Upper lobe of right lung (tissue), 1 donor: ENCODE measurements at places on chromosomes 6 and 20. TPM values are rescaled to one million over a fixed set of nuclear protein-coding genes. Genes with fewer than 3 reads are reported as not detected.

HLA-DOA gene
- total RNA-seq = 25.2 TPM

ZSCAN26 gene
- total RNA-seq = 11.3 TPM

BANF2 gene
- not detected for total RNA-seq

BPIFA1 gene
- not detected for total RNA-seq

ZNF76 gene
- total RNA-seq = 31.3 TPM

VWA7 gene
- 3.4 TPM for total RNA-seq

TRIM15 gene
- total RNA-seq = not detected

RBPJL gene
- not detected for total RNA-seq

SNX14 gene
- 97.8 TPM for total RNA-seq

SLC44A4 gene
- 23.1 TPM for total RNA-seq

PAK5 gene
- total RNA-seq = 0.35 TPM

CST2 gene
- not detected for total RNA-seq

IL17A gene
- not detected for total RNA-seq

ZNF311 gene
- total RNA-seq = 1.8 TPM

FILIP1 gene
- total RNA-seq = 21.6 TPM

SLC4A11 gene
- 2.7 TPM for total RNA-seq

DNA sequence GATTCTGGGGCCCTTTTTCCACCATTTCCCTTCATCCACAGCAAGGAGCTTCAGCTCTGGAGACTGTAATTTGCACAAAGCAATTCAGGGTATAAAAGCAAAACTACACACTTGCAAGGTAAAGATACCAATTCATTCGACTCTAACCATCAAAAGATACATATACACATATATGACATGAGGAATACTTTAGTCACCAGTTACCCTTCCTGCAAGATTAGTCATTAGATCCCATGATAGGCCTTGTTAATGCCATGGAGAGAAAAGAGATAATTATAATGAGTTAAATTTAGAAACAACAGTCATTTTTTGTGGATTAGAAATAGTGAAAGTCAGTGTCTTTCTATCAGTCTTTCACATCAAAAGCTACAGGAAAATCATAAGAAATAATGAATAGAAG is 204.2 kb downstream of the KCNQ5 start:
- H3K27ac ChIP-seq = no peak overlapping the region
- H3K27me3 ChIP-seq = no peaks in the 10 kb centered on the region
- no peaks in the 10 kb centered on the region for H3K36me3 ChIP-seq
- H3K4me1 ChIP-seq = no peaks in the 10 kb centered on the region
- no peak overlapping the region for H3K4me3 ChIP-seq

DNA sequence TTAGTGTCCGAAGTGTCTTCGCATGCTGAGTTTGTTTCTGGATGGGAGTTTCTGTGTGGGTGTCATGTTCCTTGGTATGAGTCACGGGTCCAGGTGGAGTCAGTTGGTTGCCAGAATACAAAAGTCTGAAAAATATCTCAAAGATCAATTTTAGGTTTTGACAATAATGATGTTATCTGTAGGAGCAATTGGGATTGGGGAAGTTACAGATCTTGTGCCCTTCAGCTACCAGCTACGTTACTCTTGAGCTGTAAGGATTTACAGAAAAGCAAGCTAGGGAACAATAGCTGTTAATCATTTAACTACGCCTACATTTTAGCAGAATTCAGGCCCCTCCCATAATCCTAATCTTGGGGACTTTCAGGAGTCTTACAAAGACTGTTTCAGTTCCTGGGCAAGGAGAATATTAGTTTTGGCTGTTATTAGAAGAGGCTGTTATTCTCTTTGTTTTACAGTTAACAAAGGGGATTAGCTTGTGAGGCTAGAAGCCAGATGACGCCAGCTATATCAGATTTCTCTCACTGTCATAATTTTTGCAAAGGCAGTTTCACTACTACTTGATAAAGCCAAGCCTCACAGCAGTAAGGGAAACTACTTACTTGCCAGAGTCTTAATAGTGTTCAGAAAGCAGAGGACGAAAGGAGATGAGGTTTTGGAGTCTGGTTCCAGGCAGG is 15.4 kb upstream of the SLC22A16 start:
- no peaks in the 10 kb centered on the region for H3K27me3 ChIP-seq
- no peaks in the 10 kb centered on the region for H3K36me3 ChIP-seq
- DNase-seq = no peak
- no peak overlapping the region for H3K4me3 ChIP-seq
- H3K27ac ChIP-seq = no peak overlapping the region

DNA sequence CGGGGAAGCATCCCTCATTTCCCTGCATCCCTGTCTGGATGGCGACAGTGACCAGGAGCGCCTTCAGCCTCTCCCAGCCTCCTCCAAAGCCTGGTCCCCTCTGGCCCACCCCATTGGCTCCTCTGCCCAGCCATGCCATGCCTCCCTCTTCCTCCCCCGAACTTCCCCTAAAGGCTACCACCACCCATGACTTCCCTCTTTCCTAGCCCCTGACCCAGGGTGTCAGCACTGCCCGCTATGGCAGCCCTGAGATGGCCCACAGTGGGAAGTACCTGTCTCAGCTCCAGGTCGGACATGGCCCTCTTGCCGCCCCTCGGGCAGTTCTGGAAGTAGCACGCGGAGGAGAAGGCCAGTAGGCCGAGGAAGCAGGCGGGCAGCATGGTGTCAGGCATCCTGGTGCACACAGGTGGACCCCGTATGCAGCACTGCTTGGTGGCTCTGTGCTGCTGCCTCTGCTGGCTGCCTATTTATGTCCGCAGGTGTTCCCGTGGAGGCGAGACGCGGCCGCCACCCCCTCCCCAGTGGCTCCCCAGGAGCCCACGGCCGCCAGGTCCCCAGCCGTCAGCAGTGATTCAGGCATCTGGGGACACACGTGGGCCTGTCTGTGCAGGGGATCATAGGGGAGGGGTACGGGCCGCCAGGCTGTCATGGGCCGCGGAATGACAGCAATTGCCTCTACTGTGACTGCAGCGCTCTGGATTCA is at the start of gene AVP:
Gene AVP (minus strand): TSS at position 442 of the 703 bp plus-strand sequence. CDS start 50 bp downstream, at position 392.
- no peak within 1 kb of the TSS for H3K4me3 ChIP-seq
- no peak within 1 kb of the TSS for H3K27ac ChIP-seq
- DNase-seq = no peak
- H3K4me1 ChIP-seq = peaks cover 11% of the 10 kb centered on the region
- no peaks in the 10 kb centered on the region for H3K36me3 ChIP-seq

DNA sequence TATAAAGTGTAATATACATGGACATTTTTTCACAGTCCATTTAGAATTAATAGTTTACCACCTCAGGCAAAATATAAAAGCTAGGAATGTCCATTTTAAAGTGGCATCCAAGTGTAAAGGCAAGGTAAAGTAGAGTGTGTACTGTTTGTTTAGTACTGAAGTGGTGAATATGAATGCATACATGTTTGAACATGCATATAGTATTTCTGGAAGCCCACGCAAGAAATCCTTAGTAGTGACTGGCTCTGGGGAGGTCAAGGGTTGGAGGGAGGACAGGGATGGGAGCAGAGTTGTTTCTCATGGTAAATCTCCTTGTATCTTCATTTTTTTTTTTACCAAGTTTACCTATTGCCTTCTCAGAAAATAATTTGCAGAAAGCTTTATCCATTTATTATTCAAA is 129.2 kb downstream of the UNC5CL start:
- no peak overlapping the region for H3K27ac ChIP-seq
- no peak for DNase-seq
- no peaks in the 10 kb centered on the region for H3K4me1 ChIP-seq
- H3K4me3 ChIP-seq = no peak overlapping the region

GRCh38 chr6:35295036-35295435 is 2.6 kb upstream of the DEF6 start:
- no peak for DNase-seq
- no peak overlapping the region for H3K27ac ChIP-seq
- H3K4me1 ChIP-seq = peaks cover 17% of the 10 kb centered on the region
- H3K36me3 ChIP-seq = peaks cover 46% of the 10 kb centered on the region
- H3K4me3 ChIP-seq = no peak overlapping the region

GRCh38 chr6:133983099-133983939 is 30.3 kb downstream of the TBPL1 start:
- H3K4me3 ChIP-seq = no peak overlapping the region
- H3K27me3 ChIP-seq = no peaks in the 10 kb centered on the region
- peak; percentile 82 for DNase-seq
- peaks cover 10% of the 10 kb centered on the region for H3K4me1 ChIP-seq

DNA sequence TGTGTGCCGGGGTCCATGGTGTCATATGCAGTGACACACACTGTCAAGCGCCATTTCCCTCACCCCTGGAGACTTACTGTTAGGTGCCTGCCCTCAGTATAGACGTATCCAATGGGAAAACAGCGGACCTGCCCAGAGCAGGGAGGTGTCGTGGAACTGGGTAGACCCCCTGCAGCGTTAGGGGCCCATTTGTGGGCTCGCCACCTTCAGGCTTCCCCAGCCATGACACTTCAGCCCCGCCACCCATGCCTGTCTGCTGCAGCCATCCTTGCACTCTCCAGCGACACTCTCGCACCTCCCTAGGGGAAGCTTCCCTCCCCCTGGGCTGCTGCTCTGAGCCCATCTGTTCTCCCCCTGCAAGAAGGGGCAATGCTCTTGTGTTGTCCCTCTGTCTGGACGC is 43.2 kb downstream of the STK35 start:
- H3K4me3 ChIP-seq = no peak overlapping the region
- no peak overlapping the region for H3K27ac ChIP-seq
- H3K4me1 ChIP-seq = peaks cover 9% of the 10 kb centered on the region
- H3K36me3 ChIP-seq = peaks cover 15% of the 10 kb centered on the region
- no peak for DNase-seq

GRCh38 chr6:89197141-89197540 is 20.0 kb downstream of the GABRR1 start:
- no peaks in the 10 kb centered on the region for H3K4me1 ChIP-seq
- no peaks in the 10 kb centered on the region for H3K36me3 ChIP-seq
- H3K27ac ChIP-seq = no peak overlapping the region
- DNase-seq = no peak
- H3K27me3 ChIP-seq = no peaks in the 10 kb centered on the region

GRCh38 chr20:49790077-49790798 is 22.4 kb upstream of the SLC9A8 start:
- peaks cover 34% of the 10 kb centered on the region for H3K4me1 ChIP-seq
- H3K27me3 ChIP-seq = no peaks in the 10 kb centered on the region
- DNase-seq = no peak
- H3K27ac ChIP-seq = peak overlapping the region; percentile 65

- peaks cover 5% of the 10 kb centered on the region for H3K4me1 ChIP-seq
- H3K27ac ChIP-seq = peak overlapping the region; percentile 58
- DNase-seq = no peak
- H3K4me3 ChIP-seq = no peak overlapping the region
Observed at GRCh38 chr6:169669889-169670288, 31.9 kb downstream of the WDR27 start.

DNA sequence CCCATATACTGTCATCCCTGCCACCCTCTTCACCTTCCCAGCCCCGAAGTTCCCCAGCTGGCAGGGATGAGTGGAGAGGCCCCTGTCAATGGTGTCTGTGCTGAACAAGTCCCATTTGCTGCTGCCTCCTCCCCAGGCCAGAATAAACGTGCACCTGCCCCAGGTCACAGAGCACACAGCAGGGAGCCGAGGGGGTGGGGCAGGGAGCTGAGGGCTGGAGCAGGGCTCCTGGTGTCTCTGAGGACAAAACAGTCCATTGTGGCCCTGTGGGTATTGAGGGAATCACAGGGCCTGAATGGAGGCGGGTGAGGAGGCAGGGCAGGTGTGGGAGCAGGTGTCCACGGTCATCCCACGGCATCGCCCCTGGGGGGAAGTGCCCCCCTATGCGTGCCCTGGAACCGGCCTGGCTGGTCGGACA is 55.8 kb downstream of the SNAI1 start:
- no peak overlapping the region for H3K4me3 ChIP-seq
- no peaks in the 10 kb centered on the region for H3K36me3 ChIP-seq
- H3K27me3 ChIP-seq = no peaks in the 10 kb centered on the region
- no peak overlapping the region for H3K27ac ChIP-seq
- no peak for DNase-seq

DNA sequence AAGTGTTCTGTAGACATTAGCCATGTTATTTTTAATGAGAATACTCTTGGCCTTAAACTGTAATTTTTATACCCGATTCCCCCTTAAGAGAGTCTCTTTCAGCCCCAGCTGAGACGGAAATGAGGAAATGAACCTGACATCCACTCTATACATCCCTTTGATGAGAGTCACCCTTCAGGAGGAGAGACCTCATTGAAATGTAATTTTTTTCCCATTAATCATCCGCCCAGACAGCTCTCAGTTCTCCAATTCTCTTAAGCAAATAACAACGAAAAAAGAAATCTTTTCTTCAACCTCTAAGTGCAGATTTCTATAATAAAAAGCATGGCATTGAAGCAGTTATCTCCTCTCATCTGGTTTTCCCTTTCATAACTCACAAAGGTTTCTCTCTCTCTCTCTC is 243.8 kb upstream of the PMEPA1 start:
- no peak overlapping the region for H3K4me3 ChIP-seq
- DNase-seq = no peak
- no peaks in the 10 kb centered on the region for H3K4me1 ChIP-seq
- H3K27ac ChIP-seq = no peak overlapping the region
- no peaks in the 10 kb centered on the region for H3K27me3 ChIP-seq

GRCh38 chr6:136947037-136947436 is 24.9 kb downstream of the SLC35D3 start:
- no peaks in the 10 kb centered on the region for H3K4me1 ChIP-seq
- no peak overlapping the region for H3K4me3 ChIP-seq
- DNase-seq = no peak

- H3K36me3 ChIP-seq = no peaks in the 10 kb centered on the region
- no peak for DNase-seq
- peaks cover 6% of the 10 kb centered on the region for H3K4me1 ChIP-seq
- no peak overlapping the region for H3K27ac ChIP-seq
- no peaks in the 10 kb centered on the region for H3K27me3 ChIP-seq
- no peak overlapping the region for H3K4me3 ChIP-seq
Observed at GRCh38 chr20:13325033-13325432, 104.0 kb downstream of the ISM1 start.

- no peaks in the 10 kb centered on the region for H3K36me3 ChIP-seq
- no peak overlapping the region for H3K27ac ChIP-seq
- H3K4me1 ChIP-seq = no peaks in the 10 kb centered on the region
- H3K4me3 ChIP-seq = no peak overlapping the region
Observed at GRCh38 chr6:87817183-87817582, 115.2 kb upstream of the AKIRIN2 start.

DNA sequence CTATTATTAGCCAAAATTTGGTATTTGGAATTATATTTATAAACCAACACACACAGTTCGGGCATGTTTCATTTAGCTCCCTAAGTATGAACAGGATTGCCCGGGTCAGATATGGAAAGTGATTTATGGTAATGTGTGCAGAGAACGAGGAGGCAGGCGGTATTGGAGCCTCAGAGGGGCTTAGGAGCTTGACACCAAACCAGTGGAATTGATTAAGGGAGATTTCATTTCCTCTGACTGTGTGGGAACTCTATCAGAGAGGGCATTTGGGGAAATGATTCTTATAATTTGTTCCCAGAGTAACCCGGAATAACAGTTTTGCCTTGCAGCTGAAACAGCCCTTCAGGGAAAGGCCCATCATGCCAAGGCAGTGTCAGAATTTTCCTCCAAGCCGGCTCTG is 115.1 kb upstream of the SPTLC3 start:
- no peaks in the 10 kb centered on the region for H3K27me3 ChIP-seq
- H3K4me1 ChIP-seq = no peaks in the 10 kb centered on the region
- no peak overlapping the region for H3K27ac ChIP-seq
- no peaks in the 10 kb centered on the region for H3K36me3 ChIP-seq
- no peak overlapping the region for H3K4me3 ChIP-seq
- DNase-seq = no peak
